ENCODE measurements at places on chromosomes 7 and 10. TPM values are rescaled to one million over a fixed set of nuclear protein-coding genes. Genes with fewer than 3 reads are reported as not detected.

DNA sequence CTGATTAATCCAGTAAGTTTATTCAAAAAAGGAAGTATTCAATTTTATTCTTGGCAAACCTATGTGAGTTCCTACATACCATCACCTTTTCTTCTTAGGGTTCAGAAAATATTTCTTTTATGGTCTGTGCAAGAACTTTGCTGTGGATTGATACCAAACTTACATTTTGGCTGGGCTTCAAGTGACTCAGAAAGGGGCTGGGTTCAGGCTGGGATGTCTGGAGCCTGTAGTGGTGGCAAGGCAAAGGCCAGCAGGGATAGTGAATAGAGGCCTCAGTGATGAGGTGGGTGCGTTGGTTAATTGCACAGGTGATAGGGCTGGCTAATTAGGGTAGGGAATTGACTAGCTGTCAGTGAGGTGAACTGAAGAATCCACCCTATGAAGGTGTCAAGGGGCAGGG, 40.2 kb upstream of the ATXN7L1 start:
- DNase-seq: no peak

DNA sequence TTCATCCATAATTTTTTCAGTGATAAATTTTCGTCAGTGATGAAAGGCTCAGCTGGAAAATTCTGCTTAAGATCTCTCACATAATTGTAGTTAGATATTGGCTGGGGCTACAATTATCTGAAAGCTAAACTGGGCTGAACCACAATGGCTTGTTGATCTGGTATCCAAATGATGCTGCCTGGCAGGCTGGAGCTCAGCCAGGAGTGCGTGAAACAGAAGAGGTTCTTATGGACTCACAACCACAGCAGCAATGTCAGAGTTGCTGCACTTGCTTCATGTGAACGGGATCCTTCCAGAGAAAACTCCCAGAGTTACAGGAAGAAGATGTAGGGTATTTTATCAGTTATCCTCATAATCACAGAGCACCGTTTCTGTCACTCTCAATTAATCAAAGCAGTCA, 533.2 kb upstream of the POM121L12 start:
- DNase-seq: no peak

DNA sequence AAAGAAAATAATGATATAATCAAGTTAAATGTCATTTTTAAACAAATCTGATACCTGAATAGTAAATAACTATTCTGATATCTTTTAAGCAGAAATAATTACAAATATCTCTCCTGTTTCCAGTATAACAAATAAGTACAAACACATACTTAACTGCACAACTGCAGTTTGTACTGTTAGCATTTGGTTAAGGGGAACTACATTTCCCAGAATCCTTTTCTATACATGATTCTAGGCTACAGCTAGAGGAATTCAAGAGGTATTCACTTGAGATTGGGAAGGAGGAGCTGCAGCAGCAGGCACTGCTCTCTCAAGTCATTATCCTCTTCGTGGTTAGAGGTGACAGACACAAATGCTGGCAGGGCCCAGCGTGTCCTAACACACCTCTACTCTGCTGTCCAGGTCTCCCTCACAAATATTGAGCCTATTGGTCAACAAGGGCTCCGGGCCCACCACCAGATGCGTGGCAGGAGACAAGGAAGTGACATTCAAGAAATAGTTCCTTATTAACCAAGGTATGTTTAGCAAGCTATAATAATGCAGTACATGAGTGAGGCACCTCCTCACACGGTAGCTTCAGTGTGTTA, 255.1 kb upstream of the MKLN1 start:
- no peak for DNase-seq

GRCh38 chr10:119113751-119114732, 10.1 kb downstream of the DENND10 start:
- DNase-seq: no peak

- no peak for DNase-seq
Observed at GRCh38 chr10:3263082-3263481, 90.5 kb upstream of the PITRM1 start.

- DNase-seq: no peak
Observed at GRCh38 chr7:107659666-107660065, 962 bp upstream of the SLC26A4 start.

DNA sequence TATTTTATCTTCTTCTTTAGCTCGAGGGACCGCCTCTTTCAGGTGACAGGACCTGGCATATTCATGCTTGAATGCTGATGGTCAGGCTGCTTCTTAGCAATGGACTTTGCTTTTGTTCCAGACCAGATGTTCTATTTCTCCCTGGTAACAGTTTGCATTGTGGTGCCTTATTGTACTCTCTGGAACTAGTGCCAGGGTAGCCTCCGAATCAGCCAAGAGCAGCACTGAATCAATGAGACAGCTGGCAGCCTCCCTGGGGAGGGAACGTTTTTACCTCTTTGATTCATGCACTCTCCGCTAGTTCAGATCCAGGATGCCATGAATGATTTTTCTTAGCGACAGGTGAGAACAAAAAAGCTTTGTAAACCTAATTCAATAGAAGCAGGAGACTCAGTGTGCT, 54.1 kb upstream of the NXPH1 start:
- DNase-seq: no peak

GPR15LG gene
- not detected for total RNA-seq
